Hematopoietic multipotent progenitor cell treated with erythropoietin and hydrocortisone succinate and interleukin-3 and kit ligand, for 6 days (in vitro differentiated cells): ENCODE measurements at places on chromosomes 1 and 21.

DNA sequence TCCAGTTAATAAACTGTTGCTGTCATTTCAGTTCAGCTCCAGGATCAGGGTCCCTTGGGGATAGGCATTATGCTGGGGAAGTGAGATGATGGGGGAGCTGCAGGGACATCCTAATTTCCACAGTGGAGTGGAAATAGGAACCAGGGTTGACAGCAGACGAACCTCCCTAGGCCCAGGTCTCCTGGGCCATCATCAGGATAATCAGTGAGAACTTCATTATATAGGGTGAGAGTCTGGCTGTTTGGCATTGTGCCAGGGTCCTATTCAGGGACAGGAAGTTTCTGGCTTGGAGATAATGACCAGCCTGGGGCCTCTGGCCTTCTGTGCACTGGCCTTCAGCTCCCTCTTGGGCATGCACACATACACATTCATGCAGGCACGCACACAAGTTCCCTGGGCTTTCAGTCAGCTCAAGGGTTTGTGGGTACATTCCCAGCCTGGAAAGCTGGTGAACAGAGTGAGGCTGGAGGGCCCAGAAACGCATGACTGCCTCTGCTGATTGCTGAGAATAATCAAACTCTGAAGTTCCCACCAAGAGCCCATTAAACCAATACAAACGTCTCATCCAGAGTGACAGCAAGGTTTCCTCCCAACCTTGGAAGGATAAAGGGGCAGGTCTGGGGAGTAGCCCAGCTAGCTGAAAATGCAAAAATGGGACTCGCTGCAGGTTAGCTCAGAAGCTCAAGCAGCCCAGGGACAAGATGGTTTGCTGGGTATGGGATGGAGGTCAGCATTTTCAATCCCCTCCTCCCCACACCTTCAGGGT is 13.9 kb upstream of the LRIG2 start:
- peak; percentile 56 for DNase-seq

DNA sequence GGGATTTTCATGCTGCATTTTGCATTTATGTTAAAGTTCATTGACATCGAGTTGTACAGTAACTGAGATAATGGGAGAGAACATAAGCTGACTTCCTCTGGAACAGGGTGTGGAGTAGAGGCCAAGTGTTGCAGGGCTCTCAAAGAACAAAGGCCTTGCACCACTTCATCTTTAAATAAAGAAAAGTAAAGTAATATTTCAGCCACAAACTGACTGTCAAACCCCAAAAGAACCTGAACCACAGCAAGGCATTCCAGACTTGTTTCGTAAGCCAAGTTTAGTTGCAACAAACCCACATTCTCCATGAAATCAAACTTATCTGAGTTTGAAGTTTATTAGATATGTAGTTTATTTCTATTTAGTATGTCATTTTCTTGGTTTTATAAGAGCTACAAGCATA is 19.1 kb upstream of the HMGCS2 start:
- DNase-seq = peak; percentile 41

- DNase-seq = no peak
These were observed 9.4 kb downstream of the CFHR4 start for GRCh38 chr1:196897158-196897828.

GRCh38 chr1:217244971-217245370 is 385.9 kb downstream of the GPATCH2 start:
- no peak for DNase-seq

DNA sequence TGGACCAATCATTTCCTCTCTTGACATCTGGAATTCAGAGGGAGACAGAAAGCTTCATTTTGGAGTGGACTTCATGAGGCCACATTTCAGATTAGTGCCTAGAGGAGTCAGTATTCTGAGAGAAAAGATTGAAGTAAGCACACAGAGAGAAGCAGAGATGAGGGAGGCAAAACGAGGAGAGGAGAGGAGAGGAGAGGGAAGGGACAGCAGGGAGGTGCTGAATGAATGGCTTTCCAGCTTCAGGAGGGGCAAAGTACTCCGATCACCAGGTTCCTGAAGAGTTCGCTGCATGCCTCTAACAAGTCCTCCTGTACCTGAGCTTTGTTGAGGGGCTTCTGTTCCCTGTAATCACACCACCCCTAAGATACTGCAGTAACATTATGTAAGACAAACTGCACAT is 76.0 kb downstream of the NRIP1 start:
- DNase-seq = no peak

- no peak for DNase-seq
These were observed 188.3 kb upstream of the PALMD start for GRCh38 chr1:99457381-99458165.
